ENCODE measurements at places on chromosomes 13 and 19. TPM values are rescaled to one million over a fixed set of nuclear protein-coding genes. Genes with fewer than 3 reads are reported as not detected.

RDH8 gene
- 0.37 TPM for total RNA-seq

PLPPR3 gene
- total RNA-seq, result 0.59 TPM

LRRC25 gene
- 0.32 TPM for total RNA-seq

SEMA6B gene
- total RNA-seq, result 9.4 TPM

DHPS gene
- total RNA-seq, result 88.8 TPM

ADGRE3 gene
- total RNA-seq, result not detected

TSSK6 gene
- 2.0 TPM for total RNA-seq

LILRA6 gene
- total RNA-seq, result 0.21 TPM

RGCC gene
- not detected for total RNA-seq

DNA sequence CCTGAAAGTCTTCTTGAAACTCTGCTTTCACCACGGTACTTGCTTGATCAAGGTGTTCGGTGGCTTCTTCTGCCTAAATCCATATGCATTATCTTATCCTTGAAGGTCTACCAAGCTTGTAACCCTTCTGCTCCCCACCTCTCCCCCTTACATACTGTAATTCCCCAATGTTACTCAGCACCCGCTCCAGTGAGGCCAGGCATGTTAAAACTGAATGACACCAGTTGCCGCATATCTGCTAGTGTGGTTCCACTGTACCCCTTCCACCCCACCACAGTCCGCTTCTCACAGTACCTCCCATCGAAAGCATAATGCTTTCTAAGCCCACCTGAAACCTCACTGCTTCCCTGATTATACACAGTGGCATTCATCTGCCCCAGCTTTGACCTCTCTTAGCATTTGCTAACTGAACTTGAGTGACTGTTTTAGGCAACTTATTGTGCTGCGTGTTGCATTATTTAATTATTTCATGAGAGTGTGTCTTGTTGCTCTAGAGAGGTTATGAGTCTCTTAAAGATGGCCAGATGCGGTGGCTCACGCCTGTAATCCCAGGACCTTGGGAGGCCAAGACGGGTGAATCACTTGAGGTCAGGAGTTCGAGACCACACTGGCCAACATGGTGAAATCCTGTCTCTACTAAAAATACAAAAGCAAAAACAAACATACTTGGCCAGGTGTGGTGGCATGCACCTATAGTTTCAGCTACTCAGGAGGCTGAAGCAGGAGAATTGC is 87.6 kb upstream of the MBNL2 start:
- no peak for ATAC-seq

GRCh38 chr13:34107806-34108205 is 289.9 kb downstream of the RFC3 start:
- no peak for ATAC-seq

GRCh38 chr19:33260628-33261418 is 35.2 kb upstream of the SLC7A10 start:
- ATAC-seq, result no peak

- no peak for ATAC-seq
Measured at GRCh38 chr13:45522571-45522970, 57.8 kb downstream of the COG3 start.

DNA sequence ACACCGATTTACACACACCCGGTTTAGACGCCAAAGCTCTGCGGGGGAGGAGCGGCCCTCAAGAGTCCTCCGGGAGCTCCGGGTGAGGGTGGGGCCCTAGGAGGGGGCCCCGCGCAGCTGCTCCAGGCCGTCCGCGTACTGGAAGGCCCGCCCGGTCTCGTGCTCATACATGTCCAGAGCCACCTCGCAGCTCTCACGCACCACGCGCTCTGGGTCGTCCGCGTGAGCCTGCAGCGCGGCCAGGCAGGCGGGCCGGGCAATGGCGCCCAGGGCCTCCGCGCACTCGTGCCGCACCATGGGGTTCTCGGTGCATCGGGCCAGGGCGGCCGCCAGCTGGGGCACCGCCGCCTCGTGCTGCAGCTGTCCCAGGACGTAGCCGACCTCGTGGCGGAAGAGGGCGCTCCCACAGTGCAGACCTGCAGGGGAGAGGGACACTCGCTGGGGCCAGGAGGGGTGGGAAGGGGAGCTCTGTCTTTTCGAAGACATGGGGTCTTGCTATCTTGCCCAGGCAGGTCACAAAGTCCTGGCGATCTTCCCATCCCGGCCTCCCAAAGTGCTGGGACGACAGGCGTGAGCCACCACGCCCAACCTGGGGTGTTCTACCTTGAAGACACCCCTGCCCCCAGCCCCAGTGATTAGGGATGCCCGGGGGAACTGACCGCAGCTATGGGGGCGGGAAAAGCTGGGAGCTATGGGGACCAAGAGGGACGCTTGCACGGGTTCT is 8.3 kb upstream of the SMIM44 start:
- ATAC-seq, result peak; percentile 11

DNA sequence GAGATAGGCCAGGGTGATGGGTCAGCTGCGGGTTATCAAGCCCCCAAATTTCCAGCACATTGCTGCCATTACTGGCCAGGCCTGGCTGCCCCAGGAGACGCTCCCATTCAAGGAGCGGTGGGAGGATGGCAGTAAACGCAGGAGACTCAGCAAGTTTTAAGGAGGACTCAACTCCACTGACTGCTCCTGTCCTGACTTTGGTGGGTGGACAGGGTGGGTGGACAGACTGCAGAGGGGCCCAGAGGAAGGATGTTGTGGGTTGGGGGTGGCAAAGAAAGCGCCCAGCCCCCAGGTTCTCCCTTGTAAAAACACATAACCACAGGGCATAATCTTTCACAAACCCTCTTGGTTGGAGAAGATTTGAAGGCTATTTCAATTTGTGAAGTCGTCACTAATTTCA is 4.4 kb downstream of the GJB6 start:
- ATAC-seq, result no peak

- no peak for ATAC-seq
Measured at GRCh38 chr19:14530005-14530348, 583 bp downstream of the TECR start.

DNA sequence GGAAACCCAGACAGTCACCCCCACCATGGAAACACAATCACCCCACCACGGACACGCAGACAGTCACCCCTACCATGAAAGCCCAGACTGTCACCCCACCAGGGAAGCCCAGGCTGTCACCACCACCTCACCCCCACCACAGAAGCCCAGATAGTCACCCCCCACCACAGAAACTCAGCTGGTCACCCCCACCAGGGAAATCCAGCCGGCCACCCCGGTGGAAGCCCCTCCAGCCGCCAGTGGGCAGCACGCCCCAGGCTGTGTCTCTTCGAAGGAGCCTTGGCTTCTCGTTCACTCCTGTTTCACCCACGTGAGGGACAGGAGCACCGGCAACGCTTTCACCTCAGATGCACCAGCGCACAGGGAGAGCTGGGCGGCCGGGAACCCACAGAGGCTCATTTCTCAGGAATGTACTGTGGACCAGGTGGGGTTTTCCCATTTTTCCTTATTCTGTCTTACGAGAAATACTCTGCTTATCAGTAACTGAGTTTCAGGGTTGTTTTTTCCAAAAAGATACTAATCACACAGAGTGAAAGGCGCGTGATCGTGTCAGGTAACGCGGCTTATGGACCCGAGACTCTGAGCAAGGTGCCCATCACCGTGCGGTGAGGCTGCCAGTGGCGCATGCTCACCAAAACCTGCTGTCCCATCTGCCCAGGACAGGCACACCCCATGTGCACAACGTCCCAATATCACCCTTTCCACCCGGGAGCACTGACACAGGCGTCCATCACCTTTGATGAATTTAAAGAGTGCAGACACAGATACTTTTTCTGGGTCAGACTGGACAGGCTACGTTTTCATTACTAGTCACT is 28.0 kb downstream of the CARS2 start:
- no peak for ATAC-seq

- no peak for ATAC-seq
Measured at GRCh38 chr19:16591803-16592556, 19.8 kb upstream of the SLC35E1 start.

GRCh38 chr13:45529758-45530157 is 65.0 kb downstream of the COG3 start:
- no peak for ATAC-seq

GRCh38 chr13:102267191-102267590 is 134.7 kb downstream of the FGF14 start:
- no peak for ATAC-seq

DNA sequence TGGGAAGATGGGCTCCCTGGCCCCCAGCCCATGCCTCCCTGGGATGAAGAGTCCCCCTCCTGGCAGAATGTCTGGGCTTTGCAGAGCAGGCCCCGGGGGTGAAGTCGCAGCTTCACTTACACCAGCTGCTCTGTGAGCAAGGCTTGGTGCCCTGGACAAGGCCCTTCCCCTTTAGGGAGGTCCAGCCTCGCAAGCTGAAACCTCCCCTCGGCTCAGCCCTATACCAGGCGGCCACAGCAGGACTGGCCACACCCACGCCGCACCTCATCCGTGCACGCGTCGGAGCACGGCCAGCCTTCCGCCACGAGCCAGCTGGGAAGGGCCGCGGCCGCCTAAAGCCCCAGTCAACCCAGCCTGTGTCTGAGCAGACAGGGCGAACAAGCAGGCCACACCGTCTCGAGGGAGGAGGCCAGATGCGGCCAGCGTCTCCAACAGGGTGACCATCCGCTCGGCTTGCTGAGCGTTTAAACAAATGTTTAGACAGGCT is 83.2 kb upstream of the MCF2L start:
- ATAC-seq, result peak; percentile 96

DNA sequence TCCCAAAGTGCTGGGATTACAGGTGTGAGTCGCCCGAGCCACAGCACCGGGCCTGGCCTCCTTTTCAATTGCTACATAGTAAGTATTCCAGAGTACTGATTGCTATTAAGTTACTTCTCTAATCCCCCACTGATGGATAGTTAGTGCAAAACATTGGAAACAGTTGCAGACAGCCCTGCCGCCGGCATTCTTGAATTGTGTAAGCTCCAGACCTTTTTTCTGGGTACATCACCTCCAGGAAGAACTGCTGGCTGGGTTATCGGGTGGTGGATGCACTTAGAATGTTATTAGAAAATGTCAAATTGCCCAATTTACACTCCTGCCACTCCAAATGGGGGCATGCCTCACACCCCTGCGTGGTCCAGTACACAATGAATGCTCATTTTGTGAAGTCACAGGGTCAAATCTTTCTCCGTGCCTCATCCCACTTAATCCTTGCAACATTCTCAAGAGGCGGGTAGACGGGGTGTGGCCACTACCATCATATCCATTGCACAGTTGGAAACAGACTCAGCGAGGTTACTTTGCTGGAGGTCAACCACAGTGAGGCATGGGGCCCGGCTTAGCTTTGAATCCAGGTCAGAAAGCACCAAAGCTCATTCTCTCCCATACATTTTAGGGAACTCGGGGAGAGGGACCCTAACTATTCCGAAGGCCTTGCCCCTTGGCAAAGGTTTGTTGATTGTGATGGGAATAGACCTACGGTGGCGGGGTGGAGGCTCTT is 1.0 kb upstream of the KDM4B start:
- no peak for ATAC-seq

DNA sequence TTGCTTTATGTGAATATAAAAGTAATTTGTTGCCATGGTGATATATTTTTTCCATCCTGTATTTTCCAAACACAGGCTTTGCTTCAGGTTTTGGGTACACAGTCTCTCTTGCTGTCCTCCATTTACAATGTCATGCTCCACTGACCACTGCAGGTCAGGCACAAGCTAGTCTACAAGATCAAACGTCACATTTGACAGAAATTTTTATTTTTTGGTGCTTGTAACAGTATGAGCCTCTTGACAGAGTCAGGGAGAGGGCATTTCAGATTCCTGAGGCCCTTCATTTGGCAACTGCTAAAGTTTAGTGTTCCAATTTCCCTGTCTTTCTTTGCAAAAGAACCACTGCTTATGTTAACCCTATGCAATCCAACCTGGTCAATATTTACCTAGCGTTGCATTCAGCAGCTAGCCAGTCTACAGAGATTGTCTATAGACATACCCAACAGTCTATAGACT is 175.0 kb downstream of the RFC3 start:
- peak; percentile 58 for ATAC-seq

- ATAC-seq, result no peak
Measured at GRCh38 chr19:5624741-5625278, 1.9 kb downstream of the SAFB start.

DNA sequence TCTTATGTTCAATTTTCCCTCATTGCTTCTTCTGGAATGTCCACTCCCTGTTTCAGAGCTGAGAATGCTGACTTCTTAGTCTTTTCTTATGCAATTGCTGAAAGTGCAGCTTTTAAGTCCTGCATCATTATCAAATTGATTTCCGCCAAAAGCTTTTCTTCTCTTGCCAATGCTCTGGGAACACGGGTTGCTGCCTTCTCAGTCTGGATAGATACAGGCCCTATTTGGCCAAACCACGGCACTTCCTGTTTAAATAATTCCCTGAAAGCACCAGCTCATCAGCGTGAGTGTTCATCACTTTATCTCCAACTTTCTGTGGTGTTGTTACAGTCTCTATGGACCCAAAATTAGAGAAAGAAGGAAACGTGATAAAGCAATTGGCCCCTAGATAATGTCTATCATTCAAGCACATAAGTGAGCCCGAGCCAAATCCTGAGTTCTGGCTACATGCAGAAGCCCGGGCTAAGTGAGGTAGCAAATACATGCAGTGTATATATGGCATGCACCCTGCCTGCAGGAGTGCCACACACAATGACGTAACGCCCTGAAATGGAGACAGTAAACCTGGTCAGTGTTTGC is 85.7 kb downstream of the CYSLTR2 start:
- ATAC-seq, result no peak
